CD4-positive, alpha-beta T cell treated with Interferon gamma for 1 hour (primary cell): ENCODE measurements at places on chromosomes 11 and 22.
A peak's percentile ranks its signal among the peaks of the same experiment; 100 is the strongest.

GRCh38 chr11:9748361-9748970 is 84.6 kb downstream of the SWAP70 start:
- peak; percentile 74 for DNase-seq

DNA sequence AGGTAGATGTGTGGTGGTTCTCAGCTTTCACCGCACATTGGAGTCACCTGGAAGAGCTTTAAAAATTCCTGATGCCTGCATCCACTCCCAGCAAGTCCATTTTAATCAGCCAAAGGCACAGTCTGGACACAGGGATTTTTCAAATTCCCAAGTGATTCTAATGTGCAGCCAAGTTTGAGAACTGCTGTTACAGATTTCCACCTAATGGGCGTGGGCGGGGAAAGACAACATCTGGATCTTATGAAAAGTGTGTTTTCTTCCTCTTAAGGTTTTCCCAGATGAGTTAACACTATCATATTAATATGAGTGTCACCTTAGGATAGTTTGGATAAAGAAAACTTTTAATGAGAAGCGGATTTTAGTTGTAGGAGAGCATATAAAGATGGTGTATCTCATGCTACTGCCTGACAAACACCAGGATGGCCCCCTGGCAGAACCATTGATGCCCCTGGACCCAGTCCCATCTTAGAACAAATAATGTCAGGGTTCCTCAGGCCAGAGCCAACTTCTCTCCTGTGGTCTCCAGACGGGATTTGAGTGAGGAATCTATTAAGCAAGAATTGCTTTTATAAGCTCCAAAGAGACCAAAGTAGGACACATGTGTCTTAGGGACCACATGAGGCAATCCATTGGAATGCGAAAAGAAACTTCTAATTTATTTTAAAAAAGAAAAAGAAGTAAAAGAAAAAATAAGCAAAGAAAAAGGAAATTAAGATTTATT is 31.9 kb downstream of the POU2AF1 start:
- DNase-seq, result no peak

- no peak for DNase-seq
These were observed 505 bp downstream of the ZNF214 start for GRCh38 chr11:7019500-7020182.

GRCh38 chr22:45832959-45833580 is 143.9 kb downstream of the WNT7B start:
- DNase-seq, result no peak

- DNase-seq, result peak; percentile 64
These were observed 728 bp downstream of the TBC1D22A start for GRCh38 chr22:46763051-46763705.

GRCh38 chr11:84837402-84838069 is 789.6 kb downstream of the DLG2 start:
- no peak for DNase-seq

- no peak for DNase-seq
These were observed 51.5 kb downstream of the SLC17A6 start for GRCh38 chr11:22389526-22390282.

GRCh38 chr11:119081682-119082260 is 2.9 kb upstream of the HMBS start:
- no peak for DNase-seq
